ENCODE measurements at places on chromosomes 3 and 15. TPM values are rescaled to one million over a fixed set of nuclear protein-coding genes. Genes with fewer than 3 reads are reported as not detected.

Gene A4GNT
- total RNA-seq, result not detected

Gene TNK2
- 71.4 TPM for total RNA-seq

GRCh38 chr3:147619921-147620560 lies 210.9 kb downstream of the ZIC1 start:
- no peak for DNase-seq

DNA sequence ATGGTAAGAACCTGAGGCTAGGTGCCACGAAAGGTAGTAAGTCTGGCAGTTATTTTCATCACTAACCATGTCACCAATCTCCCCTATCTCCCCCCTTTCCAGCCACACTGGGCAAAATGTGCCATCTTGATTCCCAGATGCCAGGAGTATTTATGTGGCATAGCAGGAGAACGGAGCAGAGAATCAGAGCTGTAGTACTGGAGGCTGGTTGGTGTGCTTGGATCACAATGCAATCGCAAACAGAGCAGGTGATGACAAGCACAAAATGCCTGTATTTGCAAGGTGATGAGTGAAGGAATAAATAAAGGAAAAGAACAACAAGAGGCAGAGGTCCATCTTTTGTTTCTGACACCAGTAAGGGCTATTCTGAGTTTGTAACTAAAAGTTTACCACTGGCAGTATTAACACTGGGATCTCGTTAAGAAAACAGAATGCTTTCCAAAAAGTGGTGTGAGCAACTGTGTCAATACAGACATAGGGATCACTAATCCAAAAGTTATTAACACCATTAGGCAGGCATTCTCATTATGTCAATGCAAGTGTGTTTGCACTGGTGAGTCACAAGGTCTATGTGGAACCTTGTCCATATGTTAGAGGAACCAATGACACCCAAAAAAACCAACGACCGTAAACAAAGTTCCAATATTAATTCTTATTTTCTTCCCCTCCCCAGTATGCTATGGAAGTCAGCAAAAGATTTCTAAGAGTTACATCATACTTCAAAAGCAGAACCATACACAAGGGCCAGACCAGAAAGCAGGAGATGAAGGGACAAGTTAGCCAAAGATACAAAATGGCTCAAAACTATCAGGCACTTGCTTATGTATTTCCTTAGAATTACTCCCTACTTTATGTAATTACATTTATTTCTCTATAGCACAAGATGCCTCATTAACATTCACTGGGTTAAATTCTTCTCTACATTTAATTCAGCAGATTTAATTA lies 556.6 kb downstream of the FOXP1 start:
- no peak for DNase-seq

- no peak for DNase-seq
Measured at GRCh38 chr3:10653241-10653640, 147.9 kb upstream of the ATP2B2 start.

All from CD8-positive, alpha-beta memory T cell (primary cell).